ENCODE measurements at places on chromosomes 12 and 14.

DNA sequence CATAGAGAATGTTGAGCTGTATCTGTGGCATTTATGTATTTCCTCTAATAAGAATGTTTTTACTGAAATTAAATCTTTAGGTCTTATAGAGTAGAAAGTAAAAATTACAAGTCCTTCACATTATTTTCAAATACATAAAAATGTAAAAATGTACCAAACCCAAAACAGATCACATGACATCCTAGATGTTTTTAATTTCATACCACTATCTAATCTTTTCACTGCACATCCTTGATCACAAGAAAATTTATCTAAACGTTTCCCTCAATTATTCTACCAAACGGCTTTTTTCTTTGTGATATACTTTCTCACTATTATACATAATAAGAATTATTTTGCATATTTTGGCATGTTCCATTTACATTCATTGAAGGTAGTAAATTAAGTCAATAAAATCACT is 18.3 kb downstream of the SGPP1 start:
- no peak for DNase-seq

- no peak for DNase-seq
Observed at GRCh38 chr12:124371366-124371765, 76.5 kb downstream of the RFLNA start.

DNA sequence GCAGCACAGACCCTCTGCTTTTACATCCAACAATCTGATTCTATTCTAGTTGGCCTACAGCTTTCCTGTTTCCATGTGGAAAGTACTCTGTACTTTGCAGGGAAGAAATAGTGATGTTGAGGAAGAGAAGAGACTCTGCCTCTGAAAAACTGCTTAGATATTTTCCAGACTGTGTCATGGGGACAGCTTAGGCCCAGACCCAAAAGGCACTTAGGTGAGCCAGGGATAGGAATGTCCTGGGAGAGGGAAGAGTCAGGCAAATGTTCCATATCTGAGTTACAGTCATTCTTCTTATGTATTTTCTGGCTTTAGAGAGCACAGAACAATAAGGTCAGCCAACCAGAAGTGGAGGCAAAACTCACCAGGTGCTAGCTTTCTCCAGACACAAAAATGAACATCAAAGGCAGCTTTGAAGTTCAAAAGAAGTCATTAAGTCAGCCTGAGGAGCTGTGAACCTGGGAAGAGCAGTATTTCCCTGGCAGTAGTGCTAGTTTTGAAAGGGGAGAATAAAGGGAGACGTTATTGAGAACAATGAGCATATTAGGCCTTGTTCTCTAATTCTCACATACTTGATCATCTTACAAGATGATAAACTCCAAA is 199.7 kb upstream of the LMNTD1 start:
- no peak for DNase-seq

GRCh38 chr12:18721452-18721851 is 16.4 kb downstream of the PLCZ1 start:
- DNase-seq = no peak

GRCh38 chr12:27434673-27435565 is 11.6 kb upstream of the SMCO2 start:
- peak; percentile 35 for DNase-seq

DNA sequence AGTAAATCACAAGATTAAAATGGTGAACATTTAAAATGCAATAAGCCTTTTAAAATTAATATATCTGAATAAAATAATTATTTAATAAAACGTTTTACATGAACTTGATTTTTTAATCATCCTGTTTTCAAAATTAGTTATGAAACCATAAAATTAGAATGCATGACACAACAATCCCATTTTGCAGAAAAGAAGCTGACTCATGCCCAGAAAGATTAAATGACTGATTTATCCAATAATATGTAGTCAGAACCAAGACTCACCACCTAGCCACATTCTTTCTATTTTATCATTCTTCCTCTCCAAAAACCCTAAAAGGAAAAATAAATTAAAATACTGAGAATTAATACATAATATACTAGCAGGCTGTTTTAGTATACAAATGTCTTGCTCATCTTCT is 83.0 kb upstream of the LGR5 start:
- DNase-seq = no peak

GRCh38 chr12:76706761-76707160 is 57.2 kb upstream of the ZDHHC17 start:
- DNase-seq = no peak

- DNase-seq = no peak
Observed at GRCh38 chr12:93135286-93136239, 206.5 kb upstream of the EEA1 start.

GRCh38 chr12:28750946-28751685 is 398.0 kb upstream of the FAR2 start:
- DNase-seq = no peak

Measured in SW 1271 (cell line).